ENCODE measurements at places on chromosomes 7 and 10. TPM values are rescaled to one million over a fixed set of nuclear protein-coding genes. Genes with fewer than 3 reads are reported as not detected.

The EIF3B gene
- 68.1 TPM for total RNA-seq

The GPR146 gene
- total RNA-seq = 30.6 TPM

The ASZ1 gene
- not detected for total RNA-seq

The PDZD7 gene
- total RNA-seq = 0.22 TPM

The OR2A12 gene
- not detected for total RNA-seq

The CALML3 gene
- total RNA-seq = not detected

The MTERF1 gene
- total RNA-seq = 9.9 TPM

The CALHM3 gene
- total RNA-seq = not detected

The LBX1 gene
- total RNA-seq = not detected

The MKX gene
- total RNA-seq = 0.14 TPM

The ZNF783 gene
- total RNA-seq = 4.3 TPM

The FKBP14 gene
- 8.5 TPM for total RNA-seq

The CYP2C19 gene
- total RNA-seq = not detected

The DEPP1 gene
- 33.0 TPM for total RNA-seq

The WEE2 gene
- not detected for total RNA-seq

The CFAP58 gene
- total RNA-seq = 1.1 TPM

The RUFY2 gene
- total RNA-seq = 6.7 TPM

The TMEM178B gene
- total RNA-seq = 31.7 TPM

The OR6B1 gene
- total RNA-seq = not detected

The RAMP3 gene
- total RNA-seq = 33.8 TPM
